ENCODE measurements at places on chromosomes 2 and 18. TPM values are rescaled to one million over a fixed set of nuclear protein-coding genes. Genes with fewer than 3 reads are reported as not detected.

DNA sequence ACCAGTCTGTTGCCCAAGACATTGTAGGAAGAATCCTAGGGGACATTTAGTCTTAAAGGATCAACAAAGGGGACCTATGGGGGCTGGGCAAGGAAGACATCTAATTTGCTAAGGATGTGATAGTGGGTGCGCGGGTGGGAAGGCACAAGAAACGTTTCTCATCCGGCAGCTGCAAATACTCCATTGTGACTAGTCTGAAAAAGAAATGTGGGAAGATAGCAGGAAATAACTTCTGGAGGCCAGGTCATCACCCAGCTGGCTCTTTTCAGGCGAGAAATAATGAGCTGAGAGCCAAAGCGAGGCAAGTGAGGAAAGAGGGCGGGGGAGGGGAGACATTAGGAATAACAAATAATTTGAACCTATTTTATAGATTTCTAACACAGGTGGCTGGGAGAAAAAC, 70.3 kb upstream of the NCK2 start:
- DNase-seq: no peak

DNA sequence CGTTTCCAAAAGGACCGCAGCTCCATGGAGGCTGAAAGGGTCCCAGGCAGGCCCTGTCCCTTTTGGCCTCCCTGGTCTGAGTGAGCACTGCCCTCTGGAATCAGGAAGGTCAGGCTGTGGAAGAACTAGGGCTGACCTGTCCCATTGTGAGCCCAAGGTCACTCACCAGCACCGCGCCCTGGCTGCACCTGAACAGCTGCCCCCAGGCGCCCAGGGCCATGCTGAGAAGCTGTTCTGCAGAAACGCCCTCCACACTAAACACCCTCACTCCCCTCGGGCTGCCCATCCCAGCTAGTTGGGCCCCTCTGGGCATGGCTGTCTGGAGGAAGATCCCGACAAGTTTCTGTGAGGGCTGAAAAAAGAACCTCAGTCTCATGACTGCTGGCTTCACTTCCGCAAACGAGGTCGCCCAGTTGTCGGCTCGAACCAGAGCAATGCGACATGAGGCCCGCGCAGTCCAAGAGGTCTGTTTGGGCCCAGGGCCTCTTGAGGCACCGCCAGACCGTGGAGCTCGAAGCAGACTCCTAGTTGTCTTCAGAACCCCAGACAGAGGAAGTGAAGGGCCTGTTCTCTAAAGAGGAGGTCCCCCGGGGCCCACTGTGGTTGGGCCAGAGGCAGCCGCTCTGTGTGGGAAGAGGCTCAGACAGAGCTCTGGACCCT, 64.4 kb downstream of the INPP5D start:
- no peak for DNase-seq

GRCh38 chr2:219709331-219709761, 81.9 kb downstream of the SLC4A3 start:
- DNase-seq: no peak

- DNase-seq: no peak
These were observed 90.3 kb upstream of the PHLPP1 start for GRCh38 chr18:62625019-62625418.

DNA sequence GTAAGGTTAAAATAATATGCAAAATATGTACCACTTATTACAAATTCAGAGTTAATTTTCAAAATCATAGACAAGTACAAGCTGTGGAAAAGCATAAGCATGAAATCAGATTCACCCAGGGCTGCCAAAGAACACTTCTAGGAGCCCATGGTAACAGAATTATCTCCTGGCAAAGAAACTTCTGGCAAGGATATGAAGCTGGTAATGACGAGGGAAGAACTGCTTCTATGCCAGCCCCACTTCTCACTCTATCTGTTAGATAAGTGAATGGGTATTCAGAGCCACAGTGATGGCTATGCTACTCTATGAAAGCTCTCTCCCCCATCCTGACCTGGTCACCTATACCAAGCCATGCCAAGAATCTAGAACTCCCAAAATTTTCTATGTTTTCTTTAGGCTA, 36.9 kb upstream of the PDE1A start:
- DNase-seq: no peak

DNA sequence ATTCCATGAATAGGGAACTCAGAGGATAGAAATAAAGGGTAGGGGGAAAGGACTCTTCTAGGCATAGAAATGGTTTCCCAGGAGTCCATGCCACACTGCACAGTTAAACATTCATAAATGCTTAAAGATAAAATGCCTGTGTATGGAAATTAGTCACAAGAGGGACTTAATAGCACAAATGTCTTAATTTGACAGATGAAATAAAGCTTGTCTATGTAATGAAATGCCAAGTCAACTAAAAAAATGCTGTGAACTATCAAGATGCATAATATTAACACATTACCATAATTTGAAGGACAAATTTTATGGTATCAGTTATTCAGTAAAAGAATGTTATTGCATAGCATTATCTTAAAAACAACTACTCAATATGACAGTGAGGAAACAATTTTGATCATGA, 553.2 kb upstream of the NETO1 start:
- no peak for DNase-seq

DNA sequence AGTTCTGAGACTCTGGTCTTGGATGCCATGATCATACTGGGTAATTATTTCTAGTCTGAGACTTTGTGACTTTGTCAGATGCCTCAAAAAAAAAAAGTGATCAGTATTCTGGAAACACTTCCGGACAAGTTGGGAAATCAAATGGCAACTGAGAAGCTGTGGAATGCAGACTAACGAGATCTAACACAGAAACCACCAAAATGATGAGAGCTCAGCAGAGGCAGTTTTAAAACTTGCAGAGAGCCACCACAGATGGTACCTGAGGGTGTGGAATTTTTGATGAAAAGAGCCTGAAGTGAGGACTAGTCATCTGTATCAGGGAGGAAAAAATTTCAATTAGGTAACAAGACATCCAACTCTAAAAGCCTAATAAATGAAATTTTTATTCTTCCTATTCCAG, 5.5 kb upstream of the GPR75 start:
- no peak for DNase-seq

- DNase-seq: no peak
These were observed 5.1 kb downstream of the CHPF start for GRCh38 chr2:219538504-219538951.

DNA sequence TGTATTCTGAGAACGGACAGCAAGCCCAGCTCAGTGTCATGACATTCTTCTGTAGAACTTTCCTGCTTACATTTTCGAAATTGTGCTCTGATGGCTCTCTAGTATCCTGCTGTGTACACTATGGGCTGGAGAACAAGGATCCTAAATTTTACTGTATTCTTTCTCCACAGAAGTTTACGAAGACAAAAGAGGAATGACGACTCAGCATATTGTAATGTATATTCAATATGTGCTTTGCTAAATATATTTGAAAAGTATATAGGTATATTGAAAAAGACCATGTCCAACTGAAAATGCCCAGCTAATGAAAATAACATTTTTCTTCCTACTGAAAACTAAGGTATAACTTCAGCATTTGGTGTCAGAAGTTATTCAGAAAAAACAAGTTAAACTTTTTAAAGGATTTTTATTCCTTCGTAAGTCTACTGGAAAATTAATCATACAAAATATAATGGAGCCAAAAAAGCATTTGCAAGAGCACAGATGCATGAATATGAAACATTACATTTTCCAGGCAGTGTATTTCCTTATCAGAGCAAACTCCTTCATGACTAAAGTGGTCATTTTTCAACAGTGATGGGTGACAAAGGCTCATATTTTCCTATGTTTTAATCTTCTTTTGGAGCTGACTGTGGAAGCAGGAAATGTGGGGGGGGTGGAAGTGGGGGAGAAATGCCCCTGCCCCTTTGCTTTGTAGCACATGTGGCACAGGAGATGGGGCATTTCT, 143.8 kb upstream of the THUMPD2 start:
- no peak for DNase-seq

DNA sequence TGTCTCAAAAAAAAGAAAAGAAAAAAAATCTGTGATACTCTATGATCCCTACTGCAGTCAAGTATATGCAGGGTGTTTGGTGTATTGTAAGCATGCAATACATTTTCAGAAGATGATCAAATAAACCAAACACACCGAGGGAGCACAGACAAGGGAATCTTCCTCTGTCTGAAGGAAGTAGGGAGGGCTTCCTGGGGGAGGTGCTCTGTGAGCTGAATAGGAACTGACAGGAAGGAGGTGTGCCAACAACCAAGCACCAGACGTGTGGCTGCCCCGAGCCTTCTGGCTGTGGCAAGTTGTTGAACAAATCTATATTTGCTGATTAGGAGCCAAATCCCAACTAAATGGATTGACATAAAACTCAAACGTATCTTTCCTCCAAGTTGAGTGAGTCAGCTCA, 14.6 kb downstream of the THNSL2 start:
- no peak for DNase-seq

GRCh38 chr2:111924617-111925107, 26.3 kb downstream of the MERTK start:
- no peak for DNase-seq

- DNase-seq: no peak
These were observed 625.2 kb downstream of the CPS1 start for GRCh38 chr2:211181626-211182025.

GRCh38 chr2:8115456-8115855, 566.4 kb upstream of the ID2 start:
- no peak for DNase-seq

DNA sequence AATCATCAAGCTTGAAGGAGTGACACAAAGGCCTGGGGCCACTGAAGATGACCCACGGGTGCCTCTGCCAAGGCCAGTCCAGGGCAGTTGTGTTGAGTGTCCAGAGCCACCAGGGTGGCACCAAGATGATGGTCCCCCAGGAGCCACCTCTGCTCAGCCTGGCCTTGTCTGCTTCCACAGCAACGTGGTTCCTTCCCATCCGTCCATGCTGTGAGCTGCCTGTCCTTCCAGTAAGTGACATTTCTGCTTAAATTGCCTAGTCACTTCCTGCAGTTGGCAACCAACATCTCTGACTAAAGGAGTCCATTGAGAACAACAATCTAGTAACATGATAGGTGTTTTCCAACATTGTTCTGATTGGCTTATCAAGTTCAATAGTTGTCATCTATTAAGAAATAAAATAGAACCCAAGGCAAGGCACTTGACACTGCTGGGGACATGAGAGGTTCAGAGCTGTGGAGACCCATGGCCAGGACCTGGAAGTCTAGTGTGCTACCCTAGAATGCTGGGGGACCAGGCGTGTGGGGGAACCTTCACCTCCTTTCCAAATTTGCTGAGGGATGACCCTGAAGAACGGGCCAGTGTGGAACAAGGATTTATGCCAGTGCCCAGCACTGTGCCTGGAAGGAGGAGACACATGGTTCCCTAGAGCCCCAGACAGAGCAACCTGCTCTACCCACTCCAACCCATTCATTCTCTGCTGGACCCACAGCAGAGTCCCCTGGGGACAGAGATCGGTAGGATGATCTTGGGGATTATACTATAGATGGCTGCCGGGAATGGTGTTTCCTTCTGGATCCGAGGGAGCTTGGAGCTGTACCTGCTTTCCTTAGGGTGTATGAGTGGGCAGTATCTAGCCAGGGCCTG, 98.9 kb upstream of the EPC2 start:
- DNase-seq: no peak

- DNase-seq: no peak
These were observed 131.6 kb downstream of the CCDC85A start for GRCh38 chr2:56315376-56315775.

- DNase-seq: no peak
These were observed 9.3 kb upstream of the NPC1 start for GRCh38 chr18:23595591-23595990.

DNA sequence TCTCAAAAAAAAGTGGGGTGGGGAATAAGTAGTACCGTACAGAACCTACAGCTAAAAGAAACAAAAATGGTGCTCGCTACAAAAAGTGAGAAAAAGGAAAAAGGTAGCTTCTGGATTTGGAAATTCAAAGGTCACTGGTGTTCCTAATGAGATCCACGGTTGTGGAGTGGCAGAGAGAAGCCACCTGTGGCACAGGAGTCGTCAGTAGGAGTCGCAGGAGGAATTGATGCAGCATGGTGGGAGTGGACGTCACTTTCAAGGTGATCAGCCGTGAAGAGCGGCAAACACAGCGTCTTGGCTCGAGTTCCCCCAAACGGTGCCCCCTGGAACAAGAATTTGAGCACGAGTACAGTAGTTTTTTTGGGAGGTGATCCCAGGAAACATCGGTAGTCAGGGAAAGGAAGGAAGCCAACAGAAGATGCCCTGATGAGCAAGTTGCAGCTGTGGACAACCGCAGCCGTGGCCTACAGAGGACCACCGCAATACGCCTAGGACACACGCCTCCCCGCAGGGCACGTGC, 1.4 kb upstream of the TTL start:
- DNase-seq: peak; percentile 7

- DNase-seq: no peak
These were observed 223.8 kb downstream of the TTC32 start for GRCh38 chr2:19677825-19678518.

DNA sequence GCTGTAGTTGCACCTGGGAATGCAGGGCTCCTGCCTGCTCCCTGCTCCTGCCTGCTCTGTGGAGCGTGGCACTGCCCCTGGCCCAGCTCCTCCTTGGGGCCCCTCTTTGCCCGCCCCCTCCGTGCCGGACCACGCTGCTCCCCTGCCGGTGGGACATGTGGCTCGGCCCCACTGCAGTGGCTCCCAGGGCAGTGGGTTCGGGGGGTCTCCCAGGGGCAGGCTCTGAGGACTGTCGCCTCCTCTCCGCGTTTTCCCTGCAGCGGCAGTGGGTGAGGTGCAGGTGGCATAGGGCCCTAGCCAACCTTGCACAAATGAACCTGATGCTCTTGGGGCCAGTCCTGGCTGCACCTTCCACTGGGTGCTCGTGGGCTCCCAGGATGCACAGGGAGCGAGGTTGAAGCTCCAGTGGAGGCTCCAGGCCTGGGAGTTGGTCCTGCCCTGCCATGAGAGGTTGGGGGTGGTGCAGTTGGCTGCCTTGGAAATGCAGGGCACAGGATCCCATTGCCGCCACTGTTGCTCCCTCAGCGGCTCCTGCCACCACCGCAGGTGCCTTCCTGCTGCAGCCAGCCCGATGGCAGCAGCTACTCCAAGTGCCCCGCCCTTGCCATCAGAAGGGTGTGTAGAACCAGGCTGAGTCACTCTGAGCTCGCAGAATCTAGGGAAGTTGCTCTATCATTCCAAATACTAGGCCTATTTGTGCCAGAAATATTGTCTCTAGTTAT, 313.1 kb upstream of the SYT4 start:
- no peak for DNase-seq

GRCh38 chr2:149158957-149159356, 120.5 kb downstream of the LYPD6B start:
- no peak for DNase-seq

The ATP6V1C2 gene
- total RNA-seq: not detected

The TGFA gene
- 0.12 TPM for total RNA-seq

The CDH2 gene
- total RNA-seq: 59.5 TPM

The PCARE gene
- total RNA-seq: not detected

Data from endothelial cell of umbilical vein (primary cell).